Tibial nerve (tissue), 4 donors: ENCODE measurements at places on chromosomes 3 and 15.

DNA sequence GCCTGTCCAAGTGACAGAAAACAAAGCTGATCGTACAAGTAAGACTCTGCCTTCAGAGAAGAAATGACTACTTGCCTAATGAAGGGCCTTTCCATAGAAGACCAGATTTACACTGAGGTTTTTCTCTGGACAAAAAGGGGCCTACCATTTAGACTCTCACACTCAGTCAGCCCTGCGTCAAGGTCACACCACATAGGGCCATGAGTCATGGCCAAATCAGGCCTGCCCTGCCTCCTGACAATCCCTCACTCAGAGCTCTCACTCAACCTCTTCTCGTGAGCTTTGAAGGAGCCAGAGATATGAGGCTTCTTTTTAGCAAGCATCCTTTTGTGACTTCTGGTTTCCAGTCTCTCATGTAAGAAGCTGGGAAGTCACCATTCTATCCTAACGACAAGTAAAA, 68.1 kb upstream of the NMNAT3 start:
- DNase-seq: no peak
- H3K27me3 ChIP-seq: no peaks in the 10 kb centered on the region
- no peaks in the 10 kb centered on the region for H3K36me3 ChIP-seq
- no peak overlapping the region for H3K27ac ChIP-seq
- H3K4me1 ChIP-seq: no peaks in the 10 kb centered on the region

GRCh38 chr3:146473726-146474125, 4.4 kb upstream of the PLSCR2 start:
- no peak for DNase-seq
- no peaks in the 10 kb centered on the region for H3K36me3 ChIP-seq
- no peaks in the 10 kb centered on the region for H3K27me3 ChIP-seq

GRCh38 chr3:25099666-25100065, 328.4 kb upstream of the RARB start:
- no peak overlapping the region for H3K27ac ChIP-seq
- DNase-seq: no peak
- H3K36me3 ChIP-seq: no peaks in the 10 kb centered on the region
- H3K4me3 ChIP-seq: no peak overlapping the region

- no peaks in the 10 kb centered on the region for H3K4me1 ChIP-seq
- no peaks in the 10 kb centered on the region for H3K36me3 ChIP-seq
- DNase-seq: no peak
These were observed 350.5 kb upstream of the COL8A1 start for GRCh38 chr3:99287876-99288275.

DNA sequence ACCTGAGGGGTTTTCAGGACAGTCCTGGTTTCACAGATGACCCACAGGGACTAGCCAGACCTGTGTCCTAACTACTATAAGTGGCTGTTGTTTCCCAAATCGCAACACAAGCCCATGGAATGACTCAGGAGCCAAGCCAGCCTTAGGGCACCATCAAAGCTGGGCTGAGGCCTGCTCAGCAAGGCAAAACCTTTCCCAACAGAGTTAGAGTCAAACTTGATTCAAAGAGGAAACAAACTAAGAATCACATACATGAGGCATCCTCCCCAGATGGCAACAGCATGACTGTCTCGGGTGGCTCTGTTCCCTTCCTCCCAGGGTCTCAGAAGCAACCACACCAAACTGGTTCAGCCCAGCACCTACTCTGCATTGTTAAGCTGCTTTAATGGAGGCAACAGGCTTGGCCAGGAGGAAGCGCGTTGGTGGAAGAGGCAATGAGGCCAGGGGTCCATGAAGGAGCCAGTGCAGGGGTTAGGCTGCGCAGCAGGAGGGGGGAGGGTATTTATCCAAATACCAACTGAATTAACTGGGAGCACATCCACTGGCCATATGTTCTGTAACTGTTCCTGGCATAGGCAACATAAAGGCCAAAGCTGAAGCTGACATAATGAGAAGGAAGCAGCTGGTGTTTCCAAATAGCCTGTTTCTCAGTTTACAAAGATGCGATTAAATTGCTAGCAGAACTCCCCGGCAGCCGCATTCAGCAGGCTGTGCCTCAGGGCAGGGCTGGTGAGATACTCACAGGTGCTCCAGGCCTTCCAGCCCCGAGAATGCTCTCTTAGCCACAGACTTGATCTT, 102.4 kb downstream of the LRIG1 start:
- H3K27ac ChIP-seq: no peak overlapping the region
- H3K4me1 ChIP-seq: no peaks in the 10 kb centered on the region
- H3K4me3 ChIP-seq: no peak overlapping the region
- H3K36me3 ChIP-seq: peaks cover 30% of the 10 kb centered on the region
- H3K27me3 ChIP-seq: no peaks in the 10 kb centered on the region

DNA sequence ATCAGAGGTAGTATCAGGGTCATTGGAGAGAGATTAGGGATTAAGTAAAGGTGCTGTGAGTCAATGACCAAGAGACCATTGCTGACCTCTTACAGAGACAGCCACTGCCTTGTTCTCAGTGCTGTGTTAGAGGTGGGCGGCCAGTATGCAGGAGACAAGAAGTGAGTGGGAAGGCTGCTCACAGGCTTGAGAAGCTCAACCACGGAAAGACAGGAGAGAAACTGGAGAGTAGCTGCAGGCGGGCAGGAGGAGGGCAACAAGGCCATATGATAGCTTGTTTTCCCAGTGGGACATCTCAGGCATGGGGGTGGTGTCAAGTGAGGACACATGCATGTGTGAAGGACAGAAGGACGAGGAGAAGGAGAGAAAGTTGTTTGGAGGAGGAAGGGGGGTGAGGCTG, 237.3 kb downstream of the PDCD6IP start:
- H3K27me3 ChIP-seq: no peaks in the 10 kb centered on the region
- no peaks in the 10 kb centered on the region for H3K4me1 ChIP-seq

GRCh38 chr15:80317389-80318182, 65.6 kb upstream of the CTXND1 start:
- no peak overlapping the region for H3K27ac ChIP-seq
- no peak overlapping the region for H3K4me3 ChIP-seq
- DNase-seq: no peak
- no peaks in the 10 kb centered on the region for H3K4me1 ChIP-seq

- H3K4me1 ChIP-seq: no peaks in the 10 kb centered on the region
- H3K27me3 ChIP-seq: no peaks in the 10 kb centered on the region
- no peaks in the 10 kb centered on the region for H3K36me3 ChIP-seq
- no peak overlapping the region for H3K4me3 ChIP-seq
These were observed 66.8 kb upstream of the UBE2E1 start for GRCh38 chr3:23738944-23739343.

DNA sequence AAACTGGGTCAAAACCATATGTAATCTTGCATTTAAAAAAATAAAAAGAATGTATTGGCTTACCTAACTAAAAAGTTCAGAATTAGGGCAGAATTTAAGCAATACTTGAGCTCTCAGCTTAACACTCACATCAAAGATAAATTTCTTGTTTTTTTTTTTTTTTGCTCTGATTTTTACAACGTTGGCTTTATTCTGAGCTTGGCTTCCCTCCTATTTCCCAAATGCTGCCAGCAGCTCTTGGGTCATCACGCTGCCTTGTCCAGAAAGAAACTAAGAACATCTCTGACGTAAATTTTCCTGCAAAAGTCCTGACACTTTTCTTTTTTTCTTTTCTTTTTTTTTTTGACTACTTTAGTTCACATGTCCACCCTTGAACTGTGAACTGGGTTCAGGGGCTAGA, 150.6 kb upstream of the TGFBR2 start:
- peak; percentile 54 for DNase-seq
- H3K27ac ChIP-seq: peak overlapping the region; percentile 84
- no peaks in the 10 kb centered on the region for H3K27me3 ChIP-seq
- no peaks in the 10 kb centered on the region for H3K36me3 ChIP-seq
- peaks cover 5% of the 10 kb centered on the region for H3K4me1 ChIP-seq

DNA sequence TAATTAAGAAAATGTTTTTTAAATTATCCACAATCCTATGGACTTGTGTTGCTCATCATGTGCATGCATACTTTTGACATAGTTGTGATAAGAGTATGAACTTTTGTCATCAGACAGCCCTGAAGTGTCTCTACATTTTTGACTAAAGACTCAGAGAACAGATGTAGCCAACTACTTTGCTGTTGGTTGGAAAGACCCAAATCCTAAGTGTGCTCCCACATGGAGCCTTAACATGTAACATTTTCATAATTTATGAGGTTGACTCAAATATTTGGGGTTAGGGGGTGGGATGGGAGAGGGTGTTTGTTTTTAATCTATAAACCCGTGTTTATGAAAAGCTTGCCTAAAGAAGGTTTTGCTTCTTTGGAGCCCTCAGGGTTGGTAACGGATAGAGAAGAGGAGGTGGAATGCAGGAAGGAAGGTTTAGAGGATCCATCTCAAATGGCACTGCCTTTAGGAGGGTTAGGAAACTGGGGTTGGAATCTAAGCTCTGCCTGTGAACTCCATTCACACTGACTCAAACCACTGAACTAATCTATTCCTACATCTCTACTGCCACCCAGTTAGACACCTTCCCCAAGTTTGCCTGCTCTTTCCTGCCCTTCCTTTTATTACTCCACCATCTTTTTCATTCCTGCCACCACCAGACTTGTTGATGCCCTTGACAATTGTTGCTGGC, 3.7 kb downstream of the BOC start:
- H3K36me3 ChIP-seq: no peaks in the 10 kb centered on the region
- no peak overlapping the region for H3K4me3 ChIP-seq
- H3K27me3 ChIP-seq: no peaks in the 10 kb centered on the region
- H3K27ac ChIP-seq: no peak overlapping the region
- no peak for DNase-seq

GRCh38 chr3:118447339-118447738, 587.3 kb downstream of the IGSF11 start:
- no peak overlapping the region for H3K27ac ChIP-seq
- no peaks in the 10 kb centered on the region for H3K27me3 ChIP-seq
- H3K4me1 ChIP-seq: no peaks in the 10 kb centered on the region
- H3K4me3 ChIP-seq: no peak overlapping the region

- H3K36me3 ChIP-seq: no peaks in the 10 kb centered on the region
- no peaks in the 10 kb centered on the region for H3K4me1 ChIP-seq
- DNase-seq: no peak
- no peaks in the 10 kb centered on the region for H3K27me3 ChIP-seq
These were observed 46.2 kb downstream of the SLC25A26 start for GRCh38 chr3:66267031-66267430.

DNA sequence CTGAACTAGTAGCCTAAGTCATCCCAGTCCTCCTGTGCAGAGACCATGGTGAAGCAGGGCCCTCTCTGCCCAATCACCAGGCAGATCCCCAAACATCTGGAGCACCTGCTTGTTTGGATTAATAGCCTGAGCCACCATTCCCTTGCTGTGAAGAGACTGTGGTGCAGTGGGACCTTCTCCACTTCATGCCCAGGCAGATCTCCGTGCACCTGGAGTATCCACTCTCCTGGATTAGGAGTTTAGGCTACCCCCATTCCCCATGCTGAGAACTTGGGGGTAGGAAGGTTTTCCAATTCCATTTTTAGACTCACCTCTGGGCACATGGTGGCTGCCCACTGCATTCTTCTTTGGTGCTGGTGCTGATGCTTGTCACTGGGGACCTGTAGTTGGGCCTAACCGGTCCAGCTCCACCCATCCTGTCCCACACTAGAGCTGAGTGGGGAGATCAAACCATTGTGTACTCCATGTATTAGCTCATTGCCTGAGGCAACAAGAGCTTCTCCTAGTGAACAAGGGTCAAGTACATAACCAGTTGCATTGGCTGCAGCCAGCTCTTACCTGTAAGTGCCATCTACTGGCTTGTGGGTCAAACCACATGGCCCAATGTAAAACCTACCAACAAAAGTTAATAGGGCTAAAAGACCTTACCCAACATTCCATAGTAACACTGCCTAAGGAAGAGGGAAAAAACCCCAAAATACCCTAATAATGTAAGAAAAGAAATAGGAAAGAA, 382.5 kb upstream of the CBLB start:
- H3K27me3 ChIP-seq: no peaks in the 10 kb centered on the region
- no peaks in the 10 kb centered on the region for H3K4me1 ChIP-seq
- no peak overlapping the region for H3K4me3 ChIP-seq
- no peaks in the 10 kb centered on the region for H3K36me3 ChIP-seq
- H3K27ac ChIP-seq: no peak overlapping the region

DNA sequence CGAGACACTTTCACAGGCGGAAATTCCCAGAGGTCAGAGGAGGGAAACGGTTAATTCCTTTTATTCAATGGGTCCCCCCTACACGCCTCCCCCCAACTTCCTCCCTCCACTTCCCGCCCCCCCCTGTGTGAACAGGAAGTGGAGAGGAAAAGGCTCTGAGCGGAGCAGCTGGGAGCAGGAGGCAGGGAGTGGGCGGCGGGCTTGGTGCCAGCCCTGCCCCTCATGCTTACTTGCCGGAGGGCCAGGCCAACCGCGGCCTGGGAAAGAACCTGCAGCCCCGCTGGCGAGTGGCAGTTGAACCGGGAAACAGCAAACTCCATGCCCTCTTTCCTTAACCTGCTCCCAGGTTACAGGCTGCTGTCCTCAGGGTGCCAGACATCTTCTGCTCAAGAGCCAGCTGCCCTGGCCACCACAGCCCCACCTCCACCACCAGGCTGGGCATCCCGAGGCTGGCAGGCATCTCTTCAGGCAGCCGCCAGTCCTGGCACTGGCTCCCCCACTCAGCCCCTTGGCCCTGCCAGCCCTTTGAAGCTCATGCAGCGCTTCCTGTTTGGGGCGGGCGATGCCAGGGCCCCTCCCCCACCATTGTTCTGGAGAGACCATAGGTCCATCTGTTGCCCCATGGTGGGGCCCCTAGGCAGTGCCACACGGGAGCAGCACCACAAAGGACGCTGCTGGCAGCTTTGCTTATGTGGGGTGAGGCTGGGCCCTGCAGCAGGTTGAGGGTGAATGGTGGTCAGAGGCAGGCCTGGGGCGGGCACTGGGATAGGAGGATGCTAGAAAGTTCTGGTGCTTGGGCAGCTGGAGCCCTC, 12.9 kb downstream of the VPS18 start:
- no peaks in the 10 kb centered on the region for H3K27me3 ChIP-seq
- peak overlapping the region; percentile 42 for H3K4me3 ChIP-seq
- no peak for DNase-seq
- H3K4me1 ChIP-seq: peaks cover 22% of the 10 kb centered on the region
- H3K36me3 ChIP-seq: peaks cover 7% of the 10 kb centered on the region

DNA sequence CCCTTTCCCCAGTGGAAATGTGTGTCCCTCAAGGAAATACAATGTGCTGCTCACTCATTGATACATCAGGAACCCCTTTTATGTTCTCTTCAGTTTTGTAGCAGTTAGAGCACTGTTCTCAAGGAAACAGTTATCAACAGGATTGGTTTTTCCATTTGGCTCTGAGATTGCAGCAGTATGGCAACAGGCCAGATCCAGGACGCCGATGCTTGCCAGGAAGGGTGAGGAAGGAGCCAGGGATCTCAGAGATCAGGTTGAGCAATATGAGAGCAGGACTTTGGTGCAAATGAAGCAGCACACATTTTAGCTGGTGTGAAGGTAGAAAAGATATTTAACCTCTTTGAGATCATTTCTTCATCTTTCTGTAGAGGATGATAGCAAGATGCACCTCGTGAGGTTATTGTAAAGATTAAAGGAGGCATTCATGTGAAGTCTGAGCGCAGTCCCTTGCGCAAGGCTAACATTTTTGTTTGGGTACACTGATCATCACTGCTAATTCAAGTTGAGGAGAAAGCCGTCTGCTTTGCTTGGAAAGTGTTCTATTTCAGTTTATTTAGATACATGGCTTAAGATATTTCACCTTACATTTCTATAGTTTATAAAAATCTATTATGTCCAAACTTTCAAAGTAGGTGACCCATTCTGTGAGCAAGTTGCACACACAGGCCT, 68.5 kb downstream of the KCNH8 start:
- H3K27me3 ChIP-seq: no peaks in the 10 kb centered on the region
- peak; percentile 56 for DNase-seq
- no peak overlapping the region for H3K4me3 ChIP-seq

GRCh38 chr15:45714590-45715488, 80.0 kb downstream of the SQOR start:
- no peak overlapping the region for H3K27ac ChIP-seq
- DNase-seq: peak; percentile 35
- no peaks in the 10 kb centered on the region for H3K36me3 ChIP-seq
- no peaks in the 10 kb centered on the region for H3K27me3 ChIP-seq
- H3K4me3 ChIP-seq: no peak overlapping the region
- no peaks in the 10 kb centered on the region for H3K4me1 ChIP-seq
